ENCODE measurements at places on chromosomes 1 and 21.

GRCh38 chr1:195909061-195909460, 699.2 kb downstream of the KCNT2 start:
- no peak for DNase-seq

- no peak for DNase-seq
Observed at GRCh38 chr21:36926989-36927718, 39.3 kb downstream of the HLCS start.

- peak; percentile 91 for DNase-seq
Observed at GRCh38 chr1:147084273-147085096, 87.8 kb downstream of the PRKAB2 start.

DNA sequence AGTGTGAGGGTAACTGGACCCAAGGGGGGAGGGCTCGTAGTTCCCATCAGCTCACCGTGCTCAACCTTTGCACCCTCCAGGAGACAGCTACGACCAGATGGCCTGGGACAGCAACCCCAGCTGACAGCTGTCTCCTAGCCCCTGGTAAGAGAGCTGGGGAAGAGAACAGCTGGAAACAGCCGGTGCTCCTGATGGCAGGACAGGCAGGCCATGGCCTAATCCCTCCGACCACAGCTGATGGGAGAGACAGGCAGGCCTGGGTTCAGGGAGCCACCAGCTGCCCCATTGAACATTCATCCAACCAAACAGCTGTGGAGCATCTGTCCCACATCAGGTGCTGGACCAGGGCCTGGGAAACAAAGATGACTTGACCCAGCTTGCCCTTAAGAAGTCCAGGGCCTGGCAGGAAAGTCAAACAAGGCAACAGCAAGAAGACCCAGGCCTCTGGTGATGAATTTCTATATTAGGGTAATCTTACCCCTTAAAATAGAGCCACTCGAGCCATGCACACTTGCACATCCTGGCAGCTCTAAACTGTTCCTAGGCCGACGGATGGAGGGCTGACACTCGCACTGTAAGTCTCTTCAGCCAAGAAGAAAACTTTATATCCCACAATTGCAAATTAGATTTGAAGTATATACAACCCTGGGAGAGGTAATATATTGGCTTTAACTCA, 12.2 kb downstream of the OLFML2B start:
- DNase-seq = no peak

DNA sequence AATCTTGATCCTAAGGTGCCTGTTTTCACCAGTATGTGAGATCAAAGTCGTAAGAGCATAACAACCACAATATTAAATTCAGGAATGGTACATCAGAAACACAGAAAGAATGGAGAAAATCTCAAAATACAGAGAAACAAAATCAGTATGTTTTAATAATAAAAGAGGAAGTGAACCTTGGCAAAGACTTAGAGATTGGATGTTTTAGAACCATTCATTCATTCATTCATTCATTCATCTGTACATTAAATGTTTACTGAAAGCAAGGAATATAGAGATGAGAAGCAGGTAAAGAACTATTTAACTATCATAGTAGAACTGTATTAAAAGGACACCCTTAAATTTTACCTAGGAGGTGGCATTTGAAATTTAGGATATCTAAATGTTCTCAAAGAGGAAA, 55.7 kb downstream of the EDEM3 start:
- DNase-seq = no peak

DNA sequence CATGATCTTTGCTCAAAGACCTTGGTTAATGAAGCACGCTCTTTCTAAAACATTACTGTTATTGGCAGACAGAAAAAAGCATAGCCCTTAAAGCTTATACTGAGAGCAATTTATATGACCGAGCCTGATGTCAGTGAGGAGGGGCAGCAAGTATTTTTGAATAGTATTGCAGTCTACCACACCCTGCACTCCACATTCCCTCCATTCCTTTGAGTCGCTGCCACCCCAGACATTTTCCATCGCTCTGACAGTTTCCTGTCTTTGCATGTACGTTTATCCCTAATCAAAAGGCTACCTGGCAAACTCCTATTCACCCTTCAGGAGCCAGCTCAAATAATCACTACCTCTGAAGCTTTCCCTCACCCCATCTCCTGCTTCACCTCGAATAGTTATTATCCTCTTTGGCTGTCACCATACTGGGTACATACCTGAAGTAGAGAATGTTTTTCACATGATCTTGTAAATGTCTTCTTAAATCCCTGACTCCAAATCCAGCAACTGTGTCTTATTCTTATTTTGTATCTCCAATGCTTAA, 5.5 kb upstream of the JUN start:
- no peak for DNase-seq

- DNase-seq = no peak
Observed at GRCh38 chr21:42570841-42571387, 57.3 kb downstream of the SLC37A1 start.

DNA sequence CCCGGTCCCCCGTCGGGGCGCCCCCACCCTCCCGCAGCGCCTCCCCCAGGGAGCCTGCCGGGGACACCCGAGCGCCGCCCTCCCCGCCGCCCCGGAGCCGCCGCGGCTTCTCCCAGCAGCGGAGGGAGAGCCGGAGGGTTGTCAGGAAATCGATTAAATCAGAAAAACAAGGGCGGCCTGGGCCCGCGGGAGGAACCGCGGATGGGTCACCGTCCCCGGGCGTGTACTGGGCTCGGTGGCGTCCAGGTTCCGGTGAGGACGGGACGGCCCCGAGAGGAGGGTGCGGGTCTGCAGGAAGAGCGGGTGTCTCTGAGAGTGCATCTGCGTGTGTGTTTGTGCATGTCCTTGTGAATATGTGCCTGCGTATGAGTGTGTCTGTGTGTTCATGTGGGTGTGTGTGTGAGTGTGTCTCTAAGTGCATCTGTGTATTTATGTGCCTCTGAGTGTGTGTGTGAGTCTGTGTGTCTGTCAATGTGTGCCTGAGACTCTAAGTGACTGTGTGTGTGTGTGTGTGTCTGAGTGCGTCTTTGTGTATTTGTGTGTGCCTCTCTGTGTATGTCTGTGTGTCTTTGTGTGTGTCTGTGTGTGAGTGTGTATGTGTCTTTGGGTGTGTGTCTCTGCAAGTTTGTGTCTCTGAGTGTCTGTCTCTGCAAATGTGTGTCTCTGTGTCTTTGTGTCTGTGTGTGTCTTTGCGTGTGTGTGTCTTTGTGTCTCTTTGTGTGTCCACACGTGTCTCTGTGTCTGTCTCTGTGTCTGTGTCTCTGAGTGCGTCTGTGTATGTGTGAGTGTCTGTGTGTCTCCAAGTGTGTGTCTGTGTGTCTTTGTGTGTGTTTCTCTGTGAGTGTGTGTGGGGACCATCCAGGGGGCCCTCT, 1.1 kb downstream of the SPSB1 start:
- DNase-seq = no peak

DNA sequence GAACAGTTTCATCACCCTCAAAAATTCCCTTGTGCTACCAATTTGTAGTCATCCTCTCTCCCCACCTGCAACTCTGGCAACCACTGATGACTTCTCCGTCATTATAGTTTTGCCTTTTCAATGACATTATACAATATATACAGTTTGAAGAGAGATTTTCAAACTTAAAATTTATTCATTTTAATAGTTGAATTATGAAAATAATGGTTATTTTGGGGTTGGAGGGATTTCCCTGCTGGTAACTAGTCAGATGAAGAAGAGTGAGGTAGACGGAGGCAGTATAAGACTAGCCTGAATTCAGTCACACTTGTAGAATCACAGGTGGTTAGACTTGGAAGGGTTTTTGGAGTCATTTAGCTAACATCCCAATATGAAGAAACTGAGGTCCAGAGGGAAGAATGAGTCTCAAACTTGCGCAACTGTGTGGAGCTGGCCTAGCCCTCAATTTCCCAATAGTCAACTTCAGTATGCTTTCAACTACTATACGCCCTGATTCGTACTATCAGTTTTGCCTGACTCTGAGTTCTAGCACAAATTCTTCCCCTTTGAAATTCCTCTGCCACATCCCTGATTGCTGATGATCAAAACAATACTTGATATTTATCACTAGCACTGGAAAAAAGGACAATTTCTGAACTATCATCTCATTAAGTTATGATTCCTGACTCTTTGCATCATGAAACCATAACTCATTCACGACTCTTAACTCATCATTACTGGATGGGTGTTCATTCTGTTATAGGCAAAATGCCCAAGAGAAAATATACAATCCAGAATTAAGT, 54.2 kb downstream of the VANGL2 start:
- no peak for DNase-seq

DNA sequence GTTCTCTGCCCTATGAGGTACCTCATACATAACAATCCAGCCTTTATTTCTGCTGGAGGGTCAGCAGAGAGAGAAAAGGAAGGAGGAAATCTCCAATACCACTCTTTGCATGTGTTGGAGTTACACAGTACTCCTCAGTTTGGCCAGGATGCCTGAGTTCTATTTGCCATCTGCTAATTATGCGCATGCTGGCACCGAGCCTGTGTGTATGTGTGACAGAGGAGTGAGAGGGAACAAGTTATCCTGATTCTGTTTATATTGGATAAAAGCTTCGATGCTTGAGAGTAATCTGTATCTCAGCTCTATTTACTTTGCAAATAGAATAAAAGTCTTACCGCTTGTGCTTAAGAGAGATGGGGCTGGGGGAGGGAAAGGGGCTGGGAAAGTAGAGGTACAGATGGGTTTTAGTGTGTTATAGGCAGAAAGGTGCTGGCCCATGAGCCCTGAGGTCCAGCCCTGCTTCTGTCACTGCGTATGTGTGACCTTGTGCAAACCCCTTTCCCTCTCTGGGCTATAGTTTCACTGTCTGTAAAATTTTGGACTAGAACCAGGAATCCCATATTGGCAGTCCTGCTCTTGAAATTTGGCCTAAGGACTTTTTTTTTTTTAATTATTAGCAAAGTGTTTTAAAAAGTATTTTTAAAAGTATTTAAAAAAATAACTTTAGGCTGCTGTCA, 54.5 kb upstream of the PLXNA2 start:
- DNase-seq = no peak

DNA sequence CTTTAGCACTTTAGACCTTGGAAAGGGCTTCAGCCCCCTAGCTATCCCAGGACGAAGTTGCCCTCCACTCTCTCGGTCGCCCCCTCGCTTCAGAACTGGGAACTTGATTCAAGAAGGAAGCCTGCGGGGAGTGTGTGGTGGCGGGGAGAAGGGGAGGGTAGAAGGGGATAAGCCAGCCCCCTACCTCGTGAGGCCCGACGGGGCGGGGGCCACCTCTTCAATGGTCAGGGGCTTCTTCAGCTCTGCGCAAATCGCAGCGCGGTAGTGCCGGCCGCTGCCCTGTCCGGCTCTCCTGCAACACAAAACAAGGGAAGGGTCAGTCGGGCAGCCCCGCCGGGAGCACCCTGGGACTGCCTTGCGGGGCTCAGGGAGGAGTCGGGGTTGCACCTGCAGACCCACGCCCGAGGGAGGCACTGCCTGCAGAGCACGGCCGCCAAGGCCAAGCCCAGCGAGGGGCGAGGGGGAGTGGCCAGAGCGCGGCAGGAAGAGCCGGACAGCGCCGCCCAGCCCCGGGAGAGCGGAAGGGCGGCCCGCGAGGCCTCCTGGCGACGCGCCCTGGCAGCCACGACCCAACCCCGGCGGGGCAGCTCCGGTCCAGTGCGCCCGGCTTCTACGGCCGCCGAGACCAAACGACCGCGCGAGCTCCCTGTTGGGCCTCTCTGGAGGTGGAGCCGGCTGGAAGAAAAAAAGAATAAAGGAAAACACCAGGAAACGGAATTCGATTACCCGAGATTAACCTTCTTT, 56.2 kb upstream of the RASAL2 start:
- DNase-seq = no peak

- DNase-seq = no peak
Observed at GRCh38 chr1:233566886-233567285, 47.0 kb upstream of the KCNK1 start.

- DNase-seq = no peak
Observed at GRCh38 chr1:30522031-30523004, 201.1 kb downstream of the MATN1 start.

DNA sequence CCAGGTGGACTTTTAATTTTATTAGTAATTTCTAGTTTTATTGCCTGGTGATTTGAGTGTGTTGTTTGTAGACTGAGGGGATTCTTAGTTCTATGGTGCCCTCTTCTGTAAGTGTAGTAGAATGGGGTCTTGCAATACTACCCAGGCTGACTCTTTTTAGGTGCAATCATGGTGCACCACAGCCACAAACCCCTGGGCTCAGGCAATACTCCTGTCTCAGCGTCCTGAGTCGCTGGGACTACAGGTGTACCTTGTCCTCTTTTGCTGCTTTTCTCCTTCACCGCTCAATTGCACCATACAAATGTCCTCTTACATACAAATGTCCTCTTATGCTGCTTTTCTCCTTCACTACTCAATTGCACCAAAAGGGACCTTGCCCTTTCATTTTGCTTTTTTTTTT, 43.1 kb downstream of the SCP2 start:
- DNase-seq = no peak

DNA sequence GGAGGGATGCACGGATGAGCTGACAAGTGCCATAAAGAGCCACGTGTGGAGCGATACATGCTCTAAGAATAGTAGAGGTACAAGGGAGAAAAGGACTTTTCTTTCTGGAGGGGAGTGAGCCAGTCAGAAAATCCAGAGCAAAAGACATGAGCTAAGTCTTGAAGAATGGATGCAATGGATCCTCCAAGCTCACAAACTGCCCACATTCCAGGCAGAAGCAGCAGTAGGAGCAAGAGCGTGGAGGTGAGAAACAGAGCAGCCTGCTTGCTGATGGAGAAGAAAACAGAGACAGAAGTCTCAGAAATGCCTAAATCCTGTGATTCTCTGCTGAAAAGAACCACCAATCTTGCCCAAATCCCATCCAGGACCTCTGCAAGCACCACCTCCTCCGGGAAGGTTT, 78.2 kb upstream of the RALGPS2 start:
- no peak for DNase-seq

GRCh38 chr21:34617753-34618339, 2.9 kb upstream of the RCAN1 start:
- no peak for DNase-seq

DNA sequence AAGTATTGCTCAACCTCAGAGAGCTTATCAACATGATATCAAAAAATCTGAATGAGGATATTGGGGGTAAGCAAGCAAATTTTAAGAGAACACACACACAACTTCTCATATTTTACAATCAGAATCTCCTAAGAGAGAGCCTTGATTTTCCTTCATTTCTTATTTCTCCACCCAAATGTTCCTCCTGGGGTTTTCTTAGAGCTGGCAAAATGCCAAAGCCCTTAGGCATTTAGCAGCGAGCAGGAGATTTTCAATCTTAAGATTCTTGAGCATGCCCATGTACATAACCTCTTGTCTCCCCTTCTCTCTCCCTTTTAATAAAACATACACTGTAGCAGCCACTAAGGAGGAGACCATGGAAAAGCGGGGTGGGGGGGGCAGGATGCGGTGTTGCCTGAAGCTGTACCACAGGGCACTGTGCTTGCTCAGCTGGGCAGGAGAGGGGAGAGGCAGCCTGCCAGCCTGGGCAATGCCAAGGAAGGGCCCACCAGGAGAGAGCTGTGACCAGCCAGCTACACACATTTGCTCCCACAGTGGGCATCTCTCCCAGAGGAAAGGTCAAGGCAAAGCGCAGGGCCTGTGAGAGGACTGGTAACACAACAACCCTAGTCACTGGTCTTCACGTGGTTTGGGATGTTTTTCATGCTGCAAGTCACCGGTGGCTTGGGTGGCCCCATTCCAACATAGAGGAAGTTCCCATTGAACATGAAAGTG, 4.3 kb downstream of the BRINP2 start:
- DNase-seq = no peak

All from NT2/D1 (cell line).